Right renal pelvis (tissue), 4 donors: ENCODE measurements at places on chromosomes 16 and 17. TPM values are rescaled to one million over a fixed set of nuclear protein-coding genes. Genes with fewer than 3 reads are reported as not detected.

GGT6 gene
- polyA plus RNA-seq = 11.3 TPM

DNA sequence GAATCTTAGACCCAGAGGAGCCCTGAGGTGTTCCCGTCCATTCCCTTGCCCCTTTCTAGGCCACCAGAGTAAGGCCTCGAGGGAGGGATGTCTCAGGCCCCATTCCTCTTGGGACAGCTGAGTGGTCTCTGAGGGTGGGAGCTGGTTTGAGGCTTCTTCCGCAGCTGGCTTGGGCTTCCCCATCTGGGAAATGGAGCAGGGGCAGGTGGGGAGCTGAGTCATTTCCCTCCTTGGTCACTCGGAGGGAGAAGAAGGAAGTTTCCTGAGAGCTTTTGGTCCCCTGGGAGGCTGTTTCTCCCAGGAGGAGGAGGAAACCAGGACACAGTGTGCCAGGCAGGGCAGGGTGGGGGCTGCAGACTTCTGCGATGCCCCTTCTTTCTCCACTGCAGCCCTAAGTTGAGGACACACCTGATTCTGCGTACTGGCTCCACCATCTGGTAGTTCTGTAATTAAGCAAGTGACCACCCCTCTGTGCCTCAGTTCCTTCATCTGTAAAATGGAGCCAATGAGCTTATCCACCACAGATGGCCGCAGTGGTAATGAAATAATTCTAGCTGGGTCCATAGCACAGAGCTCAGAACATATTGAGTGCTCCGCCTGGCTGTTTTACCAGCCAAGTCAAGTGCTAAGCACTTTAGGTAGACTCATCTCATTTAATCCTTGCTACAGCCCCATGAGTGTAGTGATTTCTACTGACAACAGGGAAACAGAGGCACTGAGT lies 1.6 kb upstream of the KCNJ12 start:
- DNase-seq = no peak

ARHGAP23 gene
- polyA plus RNA-seq = 63.6 TPM

MEOX1 gene
- polyA plus RNA-seq = 15.1 TPM

SF3B3 gene
- 418 TPM for polyA plus RNA-seq

GRCh38 chr17:5513628-5514027 lies 27.3 kb downstream of the MIS12 start:
- no peak for DNase-seq

- peak; percentile 1 for DNase-seq
Measured at GRCh38 chr16:7545251-7545650, 212.6 kb downstream of the RBFOX1 start.
